ENCODE measurements at places on chromosomes 12 and 14. TPM values are rescaled to one million over a fixed set of nuclear protein-coding genes. Genes with fewer than 3 reads are reported as not detected.

The TMEM229B gene
- 2.0 TPM for total RNA-seq

The FOXM1 gene
- 2.8 TPM for total RNA-seq

The SLC7A7 gene
- total RNA-seq, result 7.1 TPM

The CINP gene
- 85.4 TPM for total RNA-seq

The CAPS2 gene
- 10.4 TPM for total RNA-seq

Data from smooth muscle cell of trachea (primary cell).